ENCODE measurements at places on chromosomes 1 and 21.

GRCh38 chr21:43812139-43812821 is 22.9 kb downstream of the RRP1 start:
- DNase-seq: no peak

DNA sequence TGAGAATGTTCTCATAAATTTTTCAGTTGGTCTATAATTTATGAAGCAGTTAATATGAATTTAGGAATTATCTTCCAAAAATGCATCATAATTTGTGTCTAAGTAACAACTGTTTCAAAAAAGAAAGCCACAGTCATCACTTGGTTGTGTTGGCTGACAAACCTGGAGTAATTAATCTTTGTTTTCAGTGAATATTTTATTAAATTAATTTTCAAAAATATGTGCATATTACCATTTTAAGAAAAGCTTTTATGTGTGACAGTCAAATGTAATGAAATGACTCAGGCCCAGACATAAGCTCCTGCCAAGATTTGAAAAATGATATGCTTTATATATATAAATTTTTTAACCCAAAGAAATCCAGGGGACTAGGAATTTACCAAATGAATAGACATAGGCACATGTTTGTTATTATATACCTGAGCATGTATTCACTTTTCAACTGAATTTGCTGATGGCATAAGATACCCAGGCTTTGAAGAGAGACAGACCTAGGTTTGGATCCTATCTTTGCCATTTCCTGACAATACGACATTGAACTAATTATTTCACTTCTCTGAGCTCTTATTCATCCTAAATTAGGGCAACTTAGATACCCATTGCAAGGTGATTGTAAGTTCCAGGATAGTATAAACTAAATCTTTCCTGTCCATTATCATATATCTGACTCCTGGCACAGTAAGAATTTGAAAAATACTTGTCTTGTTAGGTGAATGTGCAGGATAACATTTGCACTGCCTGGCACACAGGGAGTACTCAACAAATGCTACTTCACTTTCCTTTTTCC is 729.5 kb upstream of the ADGRL2 start:
- no peak for DNase-seq

DNA sequence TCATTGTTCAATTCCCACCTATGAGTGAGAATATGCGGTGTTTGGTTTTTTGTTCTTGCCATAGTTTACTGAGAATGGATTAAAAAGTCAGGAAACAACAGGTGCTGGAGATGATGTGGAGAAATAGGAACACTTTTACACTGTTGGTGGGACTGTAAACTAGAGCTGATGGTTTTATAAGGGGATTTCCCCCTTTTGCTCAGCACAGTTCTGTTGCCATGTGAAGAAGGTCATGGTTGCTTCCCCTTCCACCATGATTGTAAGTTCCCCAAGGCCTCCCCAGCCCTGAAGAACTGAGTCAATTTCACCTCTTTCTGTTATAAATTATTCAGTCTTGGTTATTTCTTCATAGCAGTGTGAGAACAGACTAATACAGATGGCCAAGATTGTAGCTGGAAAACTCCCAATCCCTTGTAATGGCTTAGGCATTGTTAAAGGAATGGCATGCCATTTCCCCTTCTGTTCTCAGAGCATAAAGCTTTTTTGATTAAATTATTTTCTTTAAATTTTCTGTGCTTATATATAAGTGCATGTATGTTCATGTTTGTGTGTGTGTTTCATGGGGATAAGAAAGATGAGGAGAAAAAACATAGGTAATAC is 144.8 kb downstream of the BACH1 start:
- DNase-seq: no peak

DNA sequence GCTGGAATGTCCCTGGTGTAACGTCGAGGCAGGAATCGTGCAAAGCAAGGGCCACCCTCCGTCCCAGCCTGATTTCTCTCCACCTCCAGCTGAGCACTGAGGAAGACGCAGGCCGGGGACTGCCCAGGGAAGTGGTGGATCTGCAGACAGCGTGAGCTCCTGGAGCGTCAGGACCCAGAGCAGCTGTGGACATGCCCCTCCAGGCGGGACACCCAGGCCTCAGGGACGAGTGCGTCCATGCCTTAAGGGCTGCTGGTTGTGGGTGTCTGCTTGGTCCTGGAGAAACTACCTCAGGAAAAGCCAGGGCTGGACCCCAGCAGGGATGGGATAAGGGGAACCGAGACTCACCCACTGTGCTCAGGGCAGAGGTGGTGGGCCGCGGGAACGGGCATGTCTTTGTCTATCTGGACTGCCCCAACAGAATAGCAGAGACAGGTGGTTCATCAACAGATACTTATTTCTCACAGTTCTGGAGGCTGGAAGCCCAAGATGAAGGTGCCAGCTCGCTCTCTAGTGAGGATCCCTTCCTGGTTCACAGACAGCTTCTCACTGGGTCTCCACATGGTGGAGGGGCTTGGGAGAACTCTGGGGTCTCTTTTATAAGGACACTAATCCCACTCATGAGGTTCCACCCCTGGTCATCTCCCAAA is 5.8 kb upstream of the MMEL1 start:
- DNase-seq: no peak

- DNase-seq: no peak
Observed at GRCh38 chr1:15698201-15698600, 14.1 kb downstream of the PLEKHM2 start.

DNA sequence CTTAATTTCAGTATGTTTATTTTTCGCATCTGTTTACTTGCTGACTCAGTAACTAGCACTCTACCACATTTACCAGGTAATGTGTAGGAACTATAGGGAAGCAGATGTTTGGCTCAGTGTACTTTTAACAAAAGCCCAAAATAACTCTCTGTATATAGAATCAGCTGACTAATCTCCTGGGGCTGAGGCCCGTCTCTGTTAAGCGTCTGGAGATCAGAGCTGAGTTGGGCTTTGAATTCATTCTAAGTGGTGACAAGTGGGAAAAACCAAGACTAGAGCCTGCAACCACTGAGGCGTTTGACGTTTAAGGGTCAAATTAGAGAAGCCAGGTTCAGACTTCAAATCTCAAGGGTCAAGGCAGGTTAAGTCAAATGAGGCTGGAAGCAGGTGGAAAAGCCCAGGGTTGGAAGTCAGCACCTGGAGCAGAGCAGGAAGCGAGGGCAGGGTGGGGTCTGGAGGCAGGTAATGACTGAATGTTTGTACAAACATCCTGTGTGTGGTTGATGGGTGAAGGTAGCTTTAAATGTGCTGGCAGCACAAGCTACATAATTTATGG is 56.8 kb upstream of the LYST start:
- DNase-seq: no peak

- DNase-seq: no peak
Observed at GRCh38 chr1:80825067-80825466, 975.7 kb upstream of the ADGRL2 start.

GRCh38 chr1:41354956-41355355 is 6.3 kb upstream of the FOXO6 start:
- DNase-seq: no peak

GRCh38 chr1:8145545-8146202 is 119.6 kb upstream of the ERRFI1 start:
- DNase-seq: no peak

DNA sequence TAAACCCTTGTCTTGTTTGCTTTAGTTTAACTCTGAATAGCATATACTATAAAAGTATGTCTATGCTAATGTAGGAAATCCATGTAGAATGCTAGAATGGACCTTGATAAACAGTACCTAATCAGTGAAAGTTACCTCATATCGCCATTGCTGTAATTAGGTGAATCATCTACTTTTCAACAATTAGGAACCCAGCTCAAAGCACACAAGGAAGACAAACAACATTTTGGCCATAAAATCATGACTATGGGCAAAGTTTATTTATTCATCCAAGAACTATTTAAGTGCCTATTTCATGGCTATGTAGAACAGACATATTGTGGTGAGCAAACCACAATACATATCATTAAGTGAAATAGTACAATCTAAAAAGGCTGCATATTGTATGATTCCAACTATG is 1043.2 kb downstream of the BRINP3 start:
- DNase-seq: no peak

GRCh38 chr1:92756537-92756936 is 28.4 kb downstream of the EVI5 start:
- no peak for DNase-seq

- no peak for DNase-seq
Observed at GRCh38 chr1:150212070-150212469, 23.8 kb downstream of the ANP32E start.

GRCh38 chr1:54230507-54231339 is 30.8 kb downstream of the MRPL37 start:
- no peak for DNase-seq

GRCh38 chr1:53299233-53299632 is 28.6 kb downstream of the LRP8 start:
- DNase-seq: no peak

DNA sequence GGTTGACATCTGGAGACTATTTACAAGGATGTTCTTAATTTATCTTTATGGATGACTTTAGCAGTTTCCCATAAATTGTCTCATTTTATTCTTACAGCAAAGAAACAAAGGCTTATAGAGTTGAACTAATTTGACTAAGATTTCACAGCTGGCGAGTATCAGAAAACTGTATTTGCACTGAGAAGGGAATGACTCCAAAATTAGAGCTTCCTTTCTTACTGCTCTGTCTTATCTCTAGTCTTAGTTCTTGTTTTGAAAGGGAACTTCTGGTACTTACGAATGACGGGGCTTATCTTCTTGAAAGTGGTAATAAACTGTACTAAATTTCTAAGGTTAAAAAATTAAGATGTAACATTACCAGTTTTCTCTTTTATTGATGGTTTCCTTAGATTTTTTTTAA is 13.6 kb downstream of the CNST start:
- DNase-seq: no peak

DNA sequence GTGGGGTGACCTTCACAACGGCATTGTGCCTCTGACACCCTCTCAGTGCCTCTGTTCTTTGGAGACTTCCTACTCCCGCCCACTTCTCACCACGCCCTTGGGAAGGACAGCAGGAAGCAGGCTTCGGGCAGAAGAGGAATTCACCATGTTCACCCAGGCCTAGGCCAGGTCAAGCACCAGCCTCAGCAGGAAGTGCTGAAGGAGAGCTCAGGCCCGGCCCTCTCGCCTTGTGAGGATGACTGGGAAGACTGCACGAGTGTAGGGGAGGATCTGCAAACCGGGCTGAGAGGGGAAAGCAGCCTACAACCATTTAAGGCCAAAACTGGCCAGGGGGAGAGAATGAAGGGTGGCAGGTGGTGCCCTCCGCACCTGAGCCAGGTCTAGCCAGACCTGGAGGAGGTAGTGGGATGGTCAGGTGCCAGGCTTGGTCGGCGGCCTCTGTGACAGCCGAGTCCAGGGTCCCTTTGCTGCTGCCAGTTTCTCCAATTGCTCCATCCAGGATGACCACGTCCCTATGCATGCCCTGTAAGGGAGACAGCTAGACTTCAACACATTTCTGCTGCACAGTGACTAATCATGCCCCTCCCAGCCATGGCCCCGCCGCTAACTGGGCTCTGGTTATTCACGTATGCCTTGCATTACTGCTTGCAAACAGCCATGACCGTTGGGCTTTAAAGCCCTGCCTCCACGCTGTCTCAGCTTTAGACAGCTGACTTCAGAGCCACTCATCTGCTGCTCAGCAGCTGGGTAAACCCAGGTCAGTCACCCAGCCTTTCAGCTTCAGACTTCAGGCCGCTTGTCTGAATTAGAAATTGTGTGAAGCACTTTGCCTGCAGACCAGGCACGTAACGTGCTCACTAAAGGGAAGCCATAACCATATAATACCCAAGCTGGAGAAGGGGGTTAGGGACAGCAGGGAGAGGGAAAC is 8.9 kb downstream of the MRTO4 start:
- DNase-seq: no peak

DNA sequence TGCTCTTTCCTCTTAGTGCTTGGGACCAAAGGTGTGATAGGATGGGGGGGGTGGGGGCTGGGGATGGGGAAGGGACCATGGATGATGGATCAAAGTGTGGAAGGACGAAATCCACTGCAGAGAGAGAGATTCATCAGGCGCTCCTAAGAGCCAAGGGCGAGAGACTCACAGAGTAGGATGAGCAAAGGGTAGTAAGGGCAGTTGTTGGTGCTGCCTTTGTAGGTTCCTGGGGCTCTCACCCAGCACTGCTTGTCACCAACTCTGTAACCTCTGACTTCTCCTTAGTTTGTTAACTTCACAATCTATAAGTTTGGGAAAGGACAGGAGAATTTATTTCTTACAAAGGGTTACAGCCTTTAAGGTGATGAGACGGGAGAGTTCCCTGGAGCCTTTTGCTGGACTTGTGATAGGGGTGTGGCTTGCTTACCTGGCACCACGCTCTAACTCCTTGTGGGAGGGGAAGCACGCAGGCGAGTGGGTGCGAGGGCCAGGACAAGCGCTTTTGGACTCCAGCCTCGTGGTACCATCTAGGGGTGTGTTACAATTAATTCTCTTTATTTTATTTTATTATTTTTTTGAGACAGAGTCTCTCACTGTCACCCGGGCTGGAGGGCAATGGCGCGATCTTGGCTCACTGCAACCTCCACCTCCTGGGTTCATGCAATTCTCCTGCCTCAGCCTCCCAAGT is 1.6 kb upstream of the PDXK start:
- no peak for DNase-seq

DNA sequence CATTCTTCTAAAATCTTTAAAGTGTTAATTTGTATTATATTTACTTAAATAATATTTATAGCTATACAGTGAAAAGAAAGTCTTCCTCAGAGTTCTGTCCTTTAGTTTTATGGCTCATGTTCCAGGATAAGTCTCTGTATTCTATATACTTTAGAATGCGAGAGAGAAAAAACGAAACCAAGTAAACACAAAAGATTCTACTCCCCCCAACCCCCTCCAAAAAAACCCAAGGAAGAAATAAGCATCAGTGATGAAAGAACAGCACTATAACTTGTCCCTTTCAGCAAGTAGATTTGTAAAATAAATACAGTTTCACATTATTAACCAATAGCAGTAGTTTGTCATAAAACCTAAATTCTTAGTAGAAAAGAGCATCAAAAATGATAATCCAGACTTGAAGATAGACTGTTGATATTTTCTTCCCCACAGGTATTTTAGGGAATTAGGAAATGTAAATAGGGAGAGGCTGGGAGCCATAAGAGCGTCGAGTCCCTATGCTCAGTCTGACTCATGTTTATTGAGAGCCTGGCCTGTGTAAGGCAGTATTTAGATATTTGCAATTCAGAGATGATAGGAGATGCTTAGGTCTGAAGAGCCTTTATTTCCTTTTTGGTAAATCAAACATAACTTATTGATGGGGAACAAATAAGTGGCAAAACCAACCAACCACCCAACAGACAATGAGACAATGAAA is 35.5 kb downstream of the CDC14A start:
- no peak for DNase-seq

- DNase-seq: no peak
Observed at GRCh38 chr21:46437511-46437910, 21.2 kb upstream of the DIP2A start.

Measured in left hindlimb (tissue), 1 donor.